ENCODE measurements at places on chromosomes 1 and 21.

DNA sequence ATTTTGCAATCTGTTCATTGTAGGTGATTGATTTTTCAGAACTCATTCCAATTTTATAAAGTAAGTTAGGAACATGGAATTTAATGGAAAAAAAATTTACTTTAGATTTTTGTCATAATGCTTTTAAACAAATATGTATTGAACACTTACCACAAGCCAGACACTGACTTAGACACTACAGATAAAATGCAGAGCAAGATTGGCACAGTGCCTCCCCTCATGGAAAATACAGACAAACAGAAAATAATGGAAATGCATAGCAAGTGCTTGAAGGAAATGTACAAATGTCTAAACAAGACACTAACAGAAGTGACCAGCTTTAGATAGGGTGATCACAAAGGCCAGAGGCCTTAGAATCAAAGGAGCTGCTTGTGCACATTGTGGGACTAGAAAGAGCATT lies 260.5 kb upstream of the ADGRL2 start:
- DNase-seq: no peak

GRCh38 chr1:62953633-62954032 lies 169.7 kb downstream of the ATG4C start:
- DNase-seq: no peak

- DNase-seq: no peak
These were observed 164.6 kb downstream of the ACTL8 start for GRCh38 chr1:17919525-17920439.

DNA sequence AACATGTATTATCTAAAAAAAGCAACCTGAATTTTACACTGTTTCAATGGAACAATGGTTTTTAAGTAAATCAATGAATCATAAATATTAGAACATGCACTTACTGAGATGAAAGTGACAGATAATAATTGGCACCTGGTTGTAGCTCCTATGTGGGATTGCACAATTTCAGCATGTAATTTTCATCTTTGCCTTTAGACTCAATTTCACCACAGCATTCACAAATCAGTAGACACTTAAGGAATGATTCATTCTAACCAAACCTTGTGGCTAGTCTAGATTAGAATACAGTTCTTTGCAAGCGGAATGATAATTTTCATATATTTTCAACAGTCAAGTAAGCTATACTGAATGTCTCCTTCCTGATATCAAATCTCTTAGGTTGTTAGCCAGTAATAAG lies 853.4 kb downstream of the KCNT2 start:
- no peak for DNase-seq

DNA sequence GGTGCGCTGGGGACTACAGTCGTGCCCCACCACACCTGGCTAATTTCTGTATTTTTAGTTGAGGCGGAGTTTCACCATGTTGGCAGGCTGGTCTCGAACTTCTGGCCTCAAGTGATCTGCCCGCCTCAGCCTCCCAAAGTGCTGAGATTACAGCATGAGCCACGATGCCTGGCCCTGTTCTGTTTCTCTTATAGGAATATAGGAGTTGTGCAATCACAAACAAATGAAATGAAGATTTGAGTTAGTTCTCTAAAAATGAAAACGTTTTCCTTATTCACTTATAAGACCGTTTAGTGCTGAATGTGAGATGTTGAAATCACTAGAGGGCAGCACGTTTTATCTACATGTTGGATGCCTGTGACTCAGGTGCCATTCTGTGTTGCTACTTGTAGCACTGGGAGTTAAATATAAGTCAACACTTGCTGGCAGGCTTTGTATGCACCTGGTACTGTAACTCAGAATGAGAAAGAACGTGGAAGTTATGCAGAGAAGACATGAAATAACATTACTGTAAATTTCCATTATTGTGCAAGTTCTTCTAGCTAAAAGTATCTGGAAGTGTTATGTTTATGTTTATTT lies 45.8 kb downstream of the MIGA1 start:
- DNase-seq: no peak

GRCh38 chr1:184215274-184215925 lies 163.9 kb downstream of the TSEN15 start:
- no peak for DNase-seq

DNA sequence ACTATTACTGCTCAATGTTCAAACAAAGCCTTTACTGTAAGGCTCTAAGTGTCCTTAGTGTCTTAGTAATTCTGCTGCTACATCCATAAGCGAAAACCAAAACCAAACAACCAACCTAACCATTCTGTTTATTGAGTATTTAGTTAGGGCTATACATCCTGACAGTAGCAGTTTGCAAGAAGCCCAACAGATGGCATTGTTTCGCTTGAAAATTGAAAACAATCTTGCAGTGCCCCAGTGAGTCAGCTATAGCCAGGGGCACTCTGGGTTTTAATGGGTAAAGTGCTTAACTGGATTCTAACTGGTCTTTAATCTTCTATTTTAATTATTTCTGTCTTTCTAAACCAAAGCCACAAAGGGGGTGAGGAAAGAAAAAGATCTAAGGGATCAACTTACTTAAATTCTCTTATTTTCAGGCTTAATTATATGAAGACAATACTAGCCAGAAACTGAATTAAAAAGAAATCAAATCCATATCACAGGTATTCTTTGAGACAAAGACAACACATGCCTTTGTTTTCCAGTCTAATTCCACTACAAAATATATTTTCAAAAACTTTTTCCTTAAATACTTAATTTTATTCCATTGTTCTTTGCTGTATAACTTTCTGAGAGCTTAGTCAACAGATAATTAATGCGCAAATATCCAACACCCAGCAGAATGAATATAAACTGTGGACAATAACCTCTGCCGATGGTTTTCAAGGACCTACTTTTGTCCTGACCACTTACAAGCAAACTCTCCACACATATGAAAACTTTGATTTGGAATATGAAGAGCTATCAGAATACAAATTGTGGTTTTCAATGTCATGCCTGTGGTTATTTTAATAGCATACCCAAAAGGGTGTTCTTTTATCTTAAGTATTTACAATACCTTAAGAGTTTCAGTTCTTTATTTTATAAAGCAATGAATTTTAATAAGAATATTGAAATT lies 15.2 kb downstream of the POGZ start:
- DNase-seq: peak; percentile 33

DNA sequence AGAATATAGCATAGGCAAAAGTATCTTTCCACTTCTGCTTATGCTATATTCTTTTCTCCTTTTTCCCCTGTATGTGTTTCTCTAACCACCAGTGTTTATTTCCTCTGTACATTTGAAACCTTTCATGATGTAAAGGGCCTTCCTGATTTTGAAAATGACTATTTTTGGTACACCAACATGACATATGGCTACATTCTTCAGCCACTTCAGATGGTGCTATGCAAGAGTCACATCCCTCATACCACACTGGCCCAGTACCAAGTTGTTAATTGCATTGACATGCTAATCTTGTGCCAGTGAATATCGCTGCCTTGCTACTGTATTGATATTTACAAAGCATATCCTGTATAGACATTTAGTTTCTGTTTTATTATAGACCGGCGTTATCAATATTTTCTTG lies 408.7 kb downstream of the NCAM2 start:
- no peak for DNase-seq

- DNase-seq: no peak
These were observed 49.0 kb upstream of the NR5A2 start for GRCh38 chr1:199978408-199978940.

DNA sequence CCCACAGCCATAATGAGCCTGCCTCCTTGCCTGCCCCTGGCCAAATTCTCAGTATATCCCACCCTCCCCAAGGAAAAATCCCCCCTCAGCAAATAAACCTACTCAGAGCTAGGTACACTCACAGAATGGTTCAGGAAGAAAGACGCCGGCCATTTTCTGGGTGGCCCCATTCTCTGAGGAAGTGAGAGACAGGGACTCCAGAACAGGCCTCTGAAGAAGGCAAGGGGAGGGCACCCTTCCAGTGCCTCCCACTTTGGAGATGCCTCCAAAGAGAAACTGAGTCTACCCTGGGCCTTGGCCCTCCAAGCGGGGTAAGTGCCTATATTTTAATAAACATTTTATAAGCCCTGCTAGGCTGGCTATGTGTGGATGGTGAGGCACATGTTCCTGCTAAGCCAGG lies 2.3 kb downstream of the PACC1 start:
- no peak for DNase-seq

DNA sequence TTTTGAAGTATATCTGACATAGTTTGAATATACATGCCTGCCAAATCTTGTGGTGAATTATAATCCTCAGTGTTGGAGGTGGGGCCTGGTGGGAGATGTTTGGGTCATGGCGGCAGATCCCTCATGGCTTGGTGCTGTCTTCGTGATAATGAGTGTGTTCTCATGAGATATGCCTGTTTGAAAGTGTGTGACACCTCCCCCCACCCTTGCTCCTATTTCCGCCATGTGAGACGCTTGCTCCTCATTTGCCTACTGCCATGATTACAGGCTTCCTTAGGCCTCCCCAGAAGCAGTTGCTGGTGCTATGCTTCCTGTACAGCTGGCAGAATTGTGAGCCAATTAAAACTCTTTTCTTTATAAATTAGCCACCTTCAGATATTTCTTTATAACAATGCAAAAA lies 436.6 kb upstream of the BEND5 start:
- no peak for DNase-seq

- no peak for DNase-seq
These were observed 222.8 kb downstream of the RHOU start for GRCh38 chr1:228958121-228958520.

DNA sequence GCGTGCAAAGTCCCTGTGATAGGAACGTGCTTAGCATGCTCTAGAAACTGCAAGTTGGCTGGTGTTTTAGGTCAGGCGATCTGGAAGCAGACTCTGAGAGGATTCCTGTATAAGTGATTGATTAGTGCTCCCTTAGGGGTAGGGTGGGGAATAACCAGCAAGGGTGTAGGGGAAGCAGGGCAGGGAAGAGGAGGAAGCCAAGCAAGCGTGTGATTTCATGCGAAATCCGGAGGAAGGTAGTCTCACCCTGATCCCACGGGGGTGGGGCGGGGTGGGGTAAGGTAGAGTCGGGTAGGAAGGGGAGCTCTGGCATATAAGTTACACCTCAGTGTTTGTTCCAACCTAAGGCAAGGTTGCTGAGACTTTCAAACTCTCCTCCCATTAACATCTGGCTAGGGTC lies 24.9 kb upstream of the CTPS1 start:
- DNase-seq: no peak

GRCh38 chr1:53086491-53087070 lies 24.6 kb downstream of the PODN start:
- no peak for DNase-seq

GRCh38 chr1:22105611-22106207 lies 37.2 kb downstream of the WNT4 start:
- no peak for DNase-seq

DNA sequence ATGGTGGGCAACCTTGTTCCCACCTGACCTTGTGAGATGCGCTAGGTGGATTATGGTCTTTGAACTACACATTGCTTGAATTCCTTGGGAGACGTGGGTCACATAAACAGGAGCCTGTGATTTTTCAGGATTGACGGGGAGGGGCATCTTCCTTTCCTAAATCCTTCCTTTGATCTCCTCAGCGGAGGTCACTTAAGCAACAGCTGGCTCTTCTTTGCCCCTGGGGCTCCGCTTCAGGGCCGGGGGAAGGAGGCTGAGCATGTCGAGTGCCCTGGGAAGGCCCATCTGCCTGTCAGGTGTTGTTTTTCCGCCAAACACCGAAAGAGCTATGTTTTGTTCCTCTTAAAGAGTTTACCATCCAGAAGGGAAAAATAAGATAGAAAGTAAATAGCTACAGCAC lies 40.6 kb downstream of the KIF26B start:
- no peak for DNase-seq

DNA sequence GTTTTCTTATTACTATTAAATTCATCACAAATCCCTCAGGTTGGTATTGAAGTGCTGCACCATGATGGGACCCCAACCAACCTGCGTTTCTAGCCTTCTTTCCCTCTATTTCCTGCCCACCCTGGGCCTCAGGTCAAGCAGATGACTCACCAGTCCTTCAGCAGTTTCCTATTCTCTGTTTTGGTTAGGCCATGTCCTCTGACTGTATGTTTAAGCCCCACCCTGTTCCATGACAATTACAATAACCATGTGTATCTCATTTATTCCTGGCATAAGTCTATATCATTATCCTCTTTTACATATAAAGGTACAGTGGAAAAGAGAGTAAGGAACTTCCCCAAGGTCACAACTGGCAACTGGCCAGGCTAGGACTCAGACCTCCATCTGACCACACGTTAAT lies 5.3 kb upstream of the FAM78B start:
- DNase-seq: no peak

GRCh38 chr1:194474701-194475100 lies 1288.3 kb upstream of the B3GALT2 start:
- DNase-seq: no peak

GRCh38 chr21:25670726-25671125 lies 31.7 kb downstream of the JAM2 start:
- no peak for DNase-seq

DNA sequence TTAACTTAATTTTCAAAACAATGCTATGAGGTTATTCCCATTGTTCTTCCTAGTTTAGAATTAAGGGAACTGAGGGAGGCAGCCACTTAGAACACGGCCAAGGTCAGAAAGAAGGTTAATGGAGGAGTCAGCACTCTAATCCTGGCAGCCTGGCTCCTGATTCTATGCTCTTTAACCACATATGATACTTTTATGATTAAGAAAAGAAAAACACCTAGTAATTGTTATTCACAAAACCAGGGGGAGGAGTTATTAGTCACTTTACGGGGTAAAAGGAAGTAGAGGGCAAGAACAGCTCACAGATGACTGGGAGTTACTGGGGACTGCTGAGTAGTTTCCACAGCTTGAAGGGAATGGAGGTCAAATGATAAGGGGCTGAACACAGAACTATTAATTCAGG lies 38.6 kb downstream of the GADD45A start:
- DNase-seq: no peak

DNA sequence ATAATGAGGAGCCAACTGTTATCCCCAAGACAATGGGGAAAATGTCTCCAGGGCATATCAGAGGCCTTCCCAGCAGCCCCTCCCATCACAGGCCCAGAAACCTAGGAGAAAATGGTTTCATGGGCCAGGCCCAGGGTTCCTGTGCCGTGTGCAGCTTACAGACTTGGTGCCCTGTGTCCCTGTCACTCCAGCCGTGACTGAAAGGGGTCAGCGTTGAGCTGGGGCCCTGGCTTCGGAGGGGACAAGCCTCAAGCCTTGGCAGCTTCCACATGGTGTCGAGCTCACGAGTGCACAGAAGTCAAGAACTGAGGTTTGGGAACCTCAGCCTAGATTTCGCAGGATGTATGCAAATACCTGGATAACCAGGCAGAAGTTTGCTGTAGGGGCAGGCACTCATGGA lies 18.1 kb downstream of the SIPA1L2 start:
- DNase-seq: no peak

DNA sequence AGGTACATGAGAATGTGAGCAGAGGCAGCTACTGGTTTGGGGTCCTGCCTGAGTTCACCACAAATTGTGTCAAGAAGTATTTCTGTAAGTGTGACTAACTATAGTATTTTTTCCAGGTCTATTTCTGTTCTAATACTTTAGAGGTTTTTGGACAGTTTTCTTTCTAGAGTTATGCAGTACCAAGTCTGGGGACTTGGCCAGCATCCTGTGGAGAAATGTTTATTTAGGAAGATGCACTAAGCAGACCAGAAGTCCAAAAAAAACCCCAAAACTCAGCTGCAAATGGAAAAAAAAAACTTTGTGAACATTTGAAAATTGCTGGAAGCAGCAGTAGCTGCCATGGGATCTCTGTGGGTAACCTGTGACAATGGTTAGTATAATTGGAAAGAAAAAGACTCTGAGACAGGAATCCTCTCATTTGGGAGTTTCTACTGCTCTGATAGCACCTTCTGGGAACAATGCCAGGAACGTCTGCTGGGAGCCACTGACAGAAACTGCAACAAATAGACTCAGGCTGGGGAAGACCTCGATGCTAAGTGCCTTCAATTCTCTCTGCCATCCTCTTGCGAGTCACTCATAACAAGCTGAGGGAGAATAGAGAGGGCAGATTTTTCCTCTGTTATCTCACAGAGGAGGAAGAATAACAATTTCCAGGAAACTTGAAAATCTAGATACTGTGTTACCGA lies 37.6 kb downstream of the OR10R2 start:
- no peak for DNase-seq
